ENCODE measurements at places on chromosomes 2 and 18.

DNA sequence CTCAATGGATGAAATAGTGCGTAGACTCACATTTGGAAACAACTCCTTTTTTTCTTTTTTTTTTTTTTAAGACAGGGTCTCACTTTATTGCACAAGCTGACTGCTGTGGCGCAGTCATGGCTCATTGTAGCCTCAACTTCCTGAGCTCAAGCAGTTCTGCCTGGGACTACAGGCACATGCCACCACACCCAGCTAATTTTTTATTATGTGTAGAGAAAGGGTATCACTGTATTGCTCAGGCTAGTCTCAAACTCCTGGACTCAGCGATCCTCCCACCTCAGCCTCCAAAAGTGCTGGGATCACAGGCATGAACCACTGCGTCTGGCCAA, 17.4 kb downstream of the HAT1 start:
- DNase-seq: no peak

DNA sequence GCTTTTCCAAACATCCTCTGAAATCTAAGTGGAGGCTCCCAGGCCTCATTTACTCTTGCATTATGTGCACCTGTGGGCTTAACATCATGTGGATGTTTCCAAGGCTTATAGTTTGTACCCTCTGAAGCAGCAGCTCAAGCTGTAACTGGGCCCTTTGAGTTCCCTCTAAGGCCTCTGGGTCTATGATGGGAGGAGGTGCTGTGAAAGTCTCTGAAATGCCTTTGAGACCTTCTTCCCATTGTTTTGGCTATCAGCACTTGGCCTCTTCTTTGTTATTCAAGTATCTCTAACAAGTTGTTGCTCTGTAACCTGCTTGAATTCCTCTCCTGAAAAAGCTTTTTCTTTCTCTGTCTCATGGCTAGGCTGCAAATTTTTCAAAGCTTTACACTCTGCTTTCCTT, 58.1 kb upstream of the MYT1L start:
- DNase-seq: no peak

GRCh38 chr2:28579606-28580005, 83.7 kb downstream of the PLB1 start:
- DNase-seq: no peak

DNA sequence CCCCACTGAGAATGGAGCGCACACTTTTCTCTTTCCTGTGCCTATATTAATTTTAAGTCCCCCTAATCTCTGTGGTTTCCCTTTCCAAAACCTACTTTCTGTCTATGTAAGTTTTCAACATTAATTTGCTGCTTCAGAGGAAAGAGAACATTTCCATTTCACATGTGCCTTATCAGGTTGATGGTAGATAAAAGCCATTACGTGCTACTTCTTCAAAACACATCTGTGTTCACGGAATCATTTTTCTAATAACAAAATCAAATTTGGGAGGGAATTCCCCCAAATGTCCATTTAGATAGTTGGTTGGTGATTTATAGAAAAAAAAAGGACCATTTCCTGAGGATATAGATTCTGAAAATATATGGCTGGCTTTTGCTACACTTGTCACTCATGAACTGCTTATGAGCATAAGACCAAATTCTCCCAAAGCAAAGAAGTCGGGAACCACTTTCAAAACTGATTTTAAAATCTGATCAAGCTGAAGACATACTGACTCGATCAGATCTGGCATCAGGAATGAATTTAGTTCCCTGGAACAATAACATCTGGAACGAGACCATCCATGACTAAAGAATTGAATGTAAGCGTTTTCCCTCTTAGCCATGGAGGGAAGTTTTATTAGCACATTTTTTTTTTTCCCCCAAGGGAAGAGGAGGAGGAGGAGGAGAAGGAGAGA, 8.2 kb downstream of the PTGR3 start:
- no peak for DNase-seq

DNA sequence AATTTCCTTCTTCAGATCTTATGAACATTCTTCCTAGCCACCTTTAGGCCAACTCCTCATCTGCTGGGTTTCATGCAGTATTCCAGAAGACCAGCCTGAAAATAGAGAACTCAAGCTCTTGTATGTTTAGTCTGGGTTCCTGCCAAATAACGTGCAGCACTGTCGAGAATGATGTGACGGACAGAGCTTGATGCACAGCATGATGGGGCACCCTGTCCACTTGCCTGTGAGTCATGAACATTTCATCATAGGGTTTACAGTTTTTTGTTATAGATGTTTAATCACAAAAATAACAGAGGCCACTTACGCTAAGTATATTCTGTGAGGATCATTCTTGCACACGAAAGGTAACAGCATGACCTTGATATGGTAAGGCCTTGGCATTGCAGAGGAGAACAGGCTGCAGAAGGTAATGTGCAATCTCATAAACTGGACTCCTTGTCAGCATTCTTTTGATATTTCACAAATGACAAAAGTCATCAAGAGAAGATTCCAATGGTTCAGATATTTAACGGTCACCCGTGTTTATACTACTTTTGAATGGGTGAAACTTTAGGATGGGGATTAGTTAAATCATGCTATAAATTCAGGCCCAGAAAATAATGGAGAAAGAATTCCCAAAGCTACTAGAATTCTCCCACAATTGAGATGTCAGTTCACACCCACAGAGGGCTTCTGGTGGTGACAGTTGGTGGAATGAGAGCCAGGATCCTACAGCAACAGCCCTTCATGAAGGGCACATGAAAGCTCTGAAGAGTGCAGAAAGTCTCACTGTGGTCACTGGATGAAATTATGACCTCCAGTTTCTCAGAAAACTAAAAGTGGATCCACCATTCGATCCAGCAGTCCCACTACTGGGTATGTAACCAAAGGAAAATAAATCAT, 396.1 kb upstream of the RAB12 start:
- peak; percentile 25 for DNase-seq

GRCh38 chr2:23901966-23902846, 24.7 kb downstream of the ATAD2B start:
- no peak for DNase-seq

Data from H54 (cell line).